SW480 (cell line): ENCODE measurements at places on chromosomes 7 and 10.

DNA sequence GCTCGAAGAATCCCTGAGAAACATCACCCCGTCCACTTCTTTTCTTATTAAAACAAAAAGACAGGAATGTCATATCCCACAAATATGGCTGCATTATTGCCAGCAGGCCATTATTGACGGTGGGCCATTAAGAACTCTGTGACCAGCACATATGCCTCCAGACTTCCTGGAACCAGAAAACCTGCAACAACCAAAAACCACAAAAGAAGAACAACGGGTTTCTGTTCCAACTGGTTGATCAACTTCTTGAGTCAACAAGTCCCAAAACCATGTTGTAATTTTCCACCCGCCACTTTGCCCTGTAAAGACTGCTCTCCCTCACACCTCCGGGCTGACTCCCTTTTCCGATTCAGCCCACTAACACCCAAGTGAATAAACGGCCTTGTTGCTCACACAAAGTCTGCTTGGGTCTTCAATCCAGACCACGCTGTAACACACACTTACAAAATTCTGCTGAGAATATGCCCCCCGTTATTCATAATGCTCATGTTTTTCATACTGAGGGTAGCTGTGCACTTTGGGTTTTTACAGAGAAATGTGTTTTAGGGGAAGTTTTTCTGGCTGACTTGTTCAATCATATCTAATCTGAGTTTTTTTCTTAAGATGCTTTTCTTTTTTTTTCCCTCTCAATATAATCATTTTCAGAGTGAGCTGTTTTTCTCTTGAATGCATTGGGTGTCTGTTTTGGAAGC lies 20.7 kb downstream of the ZNF107 start:
- no peak for DNase-seq

- DNase-seq: peak; percentile 21
Observed at GRCh38 chr10:119687192-119688032, 36.2 kb downstream of the BAG3 start.

- no peak for DNase-seq
Observed at GRCh38 chr10:97053276-97053675, 132.5 kb downstream of the SLIT1 start.

DNA sequence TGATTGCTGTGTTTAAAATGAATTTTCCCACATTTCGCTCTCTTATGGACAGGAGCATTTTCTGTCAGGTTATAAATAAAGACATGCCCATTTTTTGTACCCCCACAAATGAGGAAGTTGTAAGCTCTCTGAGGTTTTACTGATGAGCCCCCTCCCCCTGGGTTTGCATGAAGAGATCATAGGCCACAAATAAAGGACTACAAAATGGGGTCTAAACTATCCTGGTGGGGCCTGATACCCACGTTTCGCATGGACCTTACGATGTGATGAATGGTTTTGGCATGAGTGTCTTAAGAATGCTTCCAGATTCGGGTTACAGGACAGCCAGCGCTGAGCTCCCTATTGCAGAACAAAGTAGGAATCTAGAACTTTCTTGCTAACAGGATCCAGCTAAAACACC lies 5.8 kb downstream of the IKZF1 start:
- no peak for DNase-seq

- DNase-seq: no peak
Observed at GRCh38 chr7:97107192-97107800, 10.2 kb upstream of the SDHAF3 start.
